Activated CD8-positive, alpha-beta T cell treated with anti-CD3 and anti-CD28 coated beads, Interleukin-2, amount 10 ng/mL, durations not matched to agents 7 days and 5 days (primary cell): ENCODE measurements at places on chromosomes 2 and 18.

DNA sequence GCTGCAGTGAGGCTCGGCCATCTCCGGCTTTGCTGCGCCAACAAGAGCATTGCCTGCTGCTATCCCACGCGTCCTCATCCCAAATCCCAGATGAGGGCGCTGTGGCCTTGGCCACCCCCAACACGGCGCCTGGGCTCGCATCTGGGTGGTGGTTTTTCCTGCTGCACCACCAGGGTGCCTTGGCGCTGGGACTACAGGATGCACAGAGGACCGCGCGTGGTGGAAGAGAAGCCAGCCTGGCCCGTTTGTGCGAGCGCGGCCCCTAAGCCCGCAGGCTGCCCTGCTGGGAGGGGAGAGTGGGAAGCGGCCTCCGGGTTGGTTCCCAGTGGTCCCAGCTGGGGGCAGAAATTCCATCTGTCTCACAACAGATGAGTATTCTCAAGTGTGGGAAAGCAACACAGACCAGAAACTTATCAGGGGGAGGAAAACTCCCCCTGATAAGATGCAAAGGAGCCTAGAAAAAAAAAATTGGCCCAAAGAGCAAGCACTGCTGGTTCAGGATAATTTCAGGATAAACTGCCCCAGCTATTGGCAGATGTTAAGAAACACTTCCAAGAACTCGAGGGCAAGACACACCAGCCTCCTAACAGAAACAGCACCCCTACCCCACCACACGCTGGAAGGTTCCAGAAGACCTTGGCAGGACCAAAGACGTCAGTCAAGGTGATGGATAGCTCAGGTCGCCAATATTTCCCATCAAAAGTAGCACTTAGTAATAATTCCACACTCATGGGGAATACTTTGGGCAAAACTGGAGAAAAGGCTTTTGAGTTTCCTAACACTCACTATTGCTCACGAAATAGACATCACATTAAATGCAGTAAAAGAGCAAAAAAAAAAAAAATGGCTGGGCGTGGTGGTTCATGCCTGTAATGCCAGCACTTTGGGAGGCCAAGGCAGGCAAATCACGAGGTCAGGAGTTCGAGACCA is 152.1 kb downstream of the PXDN start:
- DNase-seq = no peak

DNA sequence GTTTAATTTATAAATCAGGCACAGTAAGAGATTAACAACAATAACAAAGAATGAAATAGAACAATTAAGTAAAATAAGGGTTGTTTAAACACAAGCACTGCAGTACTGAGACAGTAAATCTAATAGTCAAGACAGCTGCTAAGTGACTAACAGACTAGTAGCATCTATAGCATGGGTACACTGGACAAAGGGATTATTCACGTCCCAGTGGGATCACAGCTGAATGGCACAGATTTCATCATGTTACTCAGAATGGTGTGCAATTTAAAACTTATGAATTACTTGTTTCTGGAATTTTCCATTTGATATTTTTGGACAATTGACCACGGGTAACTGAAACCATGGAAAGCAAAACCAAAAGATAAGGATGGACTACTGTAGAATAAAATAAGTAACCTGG is 161.9 kb upstream of the DAPL1 start:
- no peak for DNase-seq

- no peak for DNase-seq
Observed at GRCh38 chr2:100126897-100127401, 15.4 kb downstream of the AFF3 start.

DNA sequence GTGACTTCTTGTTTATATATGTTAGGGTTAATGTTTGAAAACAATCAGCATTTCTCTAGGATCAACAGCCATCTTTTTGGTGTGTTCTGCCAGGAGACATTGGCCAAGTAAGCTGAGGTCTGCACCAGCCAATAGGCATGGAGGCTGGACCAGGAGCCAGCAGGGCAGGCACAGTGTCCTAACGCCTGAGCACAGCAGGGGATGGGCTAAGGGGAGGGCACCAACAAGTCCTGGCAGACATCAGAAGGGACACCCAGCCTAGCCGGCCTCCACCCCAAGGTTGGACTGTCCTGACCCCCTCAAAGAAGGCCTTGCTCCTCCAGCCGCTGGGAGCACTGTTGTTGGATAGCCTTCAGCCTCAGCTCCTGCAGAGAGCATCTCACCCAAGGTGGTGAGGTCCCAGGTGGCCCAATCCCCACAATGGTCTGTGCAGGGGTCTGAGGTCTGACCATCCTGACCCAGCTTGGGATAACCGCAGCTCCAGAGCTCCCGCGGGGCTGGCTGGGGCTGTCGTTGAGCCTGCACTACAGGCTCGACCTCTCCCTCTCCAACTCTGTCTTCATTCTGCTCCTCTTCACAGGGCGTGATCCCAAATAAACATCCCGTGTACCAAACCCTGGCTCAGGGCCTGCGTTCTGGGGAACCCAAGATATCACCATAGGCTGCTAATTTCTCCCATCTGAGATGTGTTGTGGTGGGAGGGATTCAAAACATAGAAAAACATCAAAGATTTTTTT is 8.1 kb downstream of the TEX44 start:
- DNase-seq = no peak

GRCh38 chr2:27191070-27191829 is 20.6 kb upstream of the ATRAID start:
- DNase-seq = peak; percentile 69

- peak; percentile 66 for DNase-seq
Observed at GRCh38 chr2:153519257-153519875, 40.8 kb upstream of the RPRM start.

DNA sequence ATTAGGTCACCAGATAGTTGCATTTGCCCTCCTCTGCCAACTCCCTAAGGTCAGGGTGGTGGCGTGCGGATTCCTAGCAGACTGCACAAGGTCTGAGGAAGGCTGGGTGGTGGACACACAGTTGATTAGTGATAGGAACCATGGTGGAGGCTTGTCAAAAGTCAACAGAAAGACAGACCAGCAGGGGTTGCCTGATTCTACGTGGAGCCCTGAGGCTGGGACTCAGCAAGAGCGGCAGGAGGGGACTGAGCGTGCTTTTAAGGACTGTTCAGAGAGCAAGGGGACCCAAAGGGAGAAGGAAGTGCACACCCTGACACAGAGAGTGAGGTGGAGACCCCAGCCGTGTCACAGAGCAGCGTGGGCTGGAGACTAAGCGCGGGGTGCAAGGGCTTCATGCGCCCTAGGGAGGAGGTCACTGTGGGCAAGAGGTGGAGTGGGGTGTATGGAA is 513.2 kb downstream of the RNF144A start:
- peak; percentile 55 for DNase-seq

DNA sequence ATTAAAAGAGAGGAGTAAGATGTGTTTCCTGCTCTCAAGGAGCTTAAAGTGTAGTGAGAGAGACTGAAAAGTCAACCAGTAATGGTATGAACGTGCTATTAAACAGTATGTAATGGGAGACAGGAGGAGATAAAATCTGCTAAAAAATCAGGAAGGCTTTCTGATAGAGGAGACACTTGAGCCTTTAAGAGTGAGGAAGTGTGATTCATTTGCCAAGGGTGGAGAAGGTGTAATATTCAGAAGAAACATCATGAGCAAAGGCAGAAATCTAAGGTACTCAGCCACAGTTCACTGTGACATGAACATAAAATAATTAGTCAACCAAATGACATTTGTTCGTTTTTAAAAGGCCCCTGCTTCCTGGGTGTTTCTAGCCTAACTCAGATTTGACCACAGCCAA is 137.8 kb upstream of the SKOR2 start:
- no peak for DNase-seq

DNA sequence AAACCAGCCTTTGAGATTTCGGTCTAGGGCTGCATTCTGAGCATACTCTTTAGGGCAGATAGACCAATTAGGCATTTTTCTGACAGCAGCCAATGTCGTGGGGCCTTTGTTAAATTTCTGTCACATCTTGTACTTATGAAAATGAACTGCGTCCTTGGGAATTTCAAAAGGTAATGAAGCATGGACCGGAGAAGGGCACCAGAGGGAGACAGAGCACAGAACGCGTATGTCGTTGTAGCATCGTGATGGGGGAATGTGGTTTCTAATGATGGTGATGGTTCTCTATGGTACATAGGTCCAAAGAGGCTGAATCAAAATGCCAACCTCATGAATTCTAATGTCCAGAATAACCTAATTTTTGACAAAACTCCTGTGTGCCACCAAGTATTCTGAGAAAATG is 483.9 kb upstream of the CRIM1 start:
- DNase-seq = no peak

- DNase-seq = no peak
Observed at GRCh38 chr18:27270508-27270907, 85.4 kb upstream of the CHST9 start.

- no peak for DNase-seq
Observed at GRCh38 chr18:54671291-54671881, 80.3 kb downstream of the DYNAP start.

- no peak for DNase-seq
Observed at GRCh38 chr2:9360701-9361100, 62.6 kb downstream of the ITGB1BP1 start.

GRCh38 chr18:76323891-76324290 is 171.2 kb downstream of the ZNF516 start:
- DNase-seq = no peak

DNA sequence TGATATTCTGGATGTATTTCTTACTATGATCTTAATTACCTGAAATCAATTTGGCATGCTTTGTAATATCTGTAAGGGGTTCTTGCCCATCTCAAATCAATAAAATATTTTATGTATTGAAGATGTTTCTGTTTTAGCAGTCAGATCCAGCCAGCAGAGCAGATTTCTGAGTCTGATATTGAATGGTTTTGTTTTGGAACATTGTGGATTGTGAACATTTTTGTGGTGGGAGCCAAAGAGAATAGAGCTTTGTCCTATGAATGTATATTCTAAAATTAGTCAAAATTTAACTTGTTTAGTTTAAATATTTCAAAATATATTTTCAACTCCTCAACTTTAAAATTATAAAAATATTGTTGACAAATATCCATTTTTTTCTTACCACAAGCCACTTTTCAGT is 197.0 kb downstream of the UBE2E3 start:
- DNase-seq = no peak

DNA sequence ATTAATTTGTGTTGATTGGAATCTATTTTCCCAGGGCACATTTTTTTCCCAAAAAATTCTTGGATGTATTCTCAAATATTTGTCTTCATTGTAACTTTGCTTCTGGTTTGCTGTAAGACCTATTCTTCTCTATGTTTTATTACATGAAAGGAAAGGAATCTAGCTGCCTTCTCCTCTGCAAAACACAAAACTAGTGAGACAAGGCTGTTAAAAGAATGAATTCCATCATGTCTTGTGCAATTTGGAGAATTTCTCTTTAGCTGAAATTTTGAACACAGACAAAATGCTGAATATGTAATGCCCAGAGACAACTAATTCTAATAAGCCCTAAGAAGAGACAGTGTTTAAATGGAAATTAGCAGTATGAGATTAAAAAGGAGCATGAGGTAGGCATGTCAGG is 275.9 kb downstream of the CDH20 start:
- no peak for DNase-seq

GRCh38 chr2:197296835-197297234 is 13.7 kb downstream of the ANKRD44 start:
- no peak for DNase-seq

- DNase-seq = no peak
Observed at GRCh38 chr18:62389761-62390481, 64.8 kb downstream of the TNFRSF11A start.

GRCh38 chr2:217250013-217250524 is 390.2 kb upstream of the TNP1 start:
- no peak for DNase-seq

DNA sequence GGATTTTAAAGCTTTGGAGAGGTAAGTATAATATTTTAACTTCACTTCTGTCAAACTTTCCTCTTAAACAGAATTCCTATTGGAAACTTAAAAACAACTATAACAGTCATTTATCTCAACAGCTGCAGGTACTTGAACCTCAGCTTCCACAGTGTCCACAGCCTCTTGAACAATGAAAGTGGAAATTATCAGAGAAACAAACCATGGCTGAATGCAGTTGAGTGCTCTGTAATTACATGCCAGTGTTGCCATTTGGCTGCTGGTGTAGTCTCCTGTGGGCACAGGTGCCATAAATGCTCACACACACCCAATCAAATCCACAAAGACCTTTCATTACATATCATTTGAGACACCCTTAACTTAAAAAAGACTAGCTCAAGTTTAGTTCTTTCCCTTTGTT is 125.1 kb downstream of the CPS1 start:
- no peak for DNase-seq

GRCh38 chr2:208830203-208830602 is 423.6 kb downstream of the PTH2R start:
- no peak for DNase-seq

DNA sequence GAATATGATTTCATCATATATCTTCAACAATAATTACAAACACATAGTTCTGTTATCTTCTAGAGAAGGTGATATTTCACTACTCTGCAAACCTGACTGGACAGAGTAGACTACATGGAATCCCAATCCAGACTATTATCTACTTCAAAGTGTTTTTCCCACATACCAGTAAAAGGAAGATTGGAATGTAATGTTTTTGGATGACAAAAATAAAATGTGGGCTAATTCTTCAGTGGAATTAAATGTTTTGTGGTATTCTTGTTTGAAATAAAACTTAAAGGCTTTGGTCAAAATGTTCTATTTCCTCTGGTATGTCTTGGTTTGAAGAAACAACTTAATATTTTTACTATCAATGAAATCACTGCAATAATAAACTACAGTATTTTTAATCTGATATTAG is 22.1 kb downstream of the COL5A2 start:
- no peak for DNase-seq

DNA sequence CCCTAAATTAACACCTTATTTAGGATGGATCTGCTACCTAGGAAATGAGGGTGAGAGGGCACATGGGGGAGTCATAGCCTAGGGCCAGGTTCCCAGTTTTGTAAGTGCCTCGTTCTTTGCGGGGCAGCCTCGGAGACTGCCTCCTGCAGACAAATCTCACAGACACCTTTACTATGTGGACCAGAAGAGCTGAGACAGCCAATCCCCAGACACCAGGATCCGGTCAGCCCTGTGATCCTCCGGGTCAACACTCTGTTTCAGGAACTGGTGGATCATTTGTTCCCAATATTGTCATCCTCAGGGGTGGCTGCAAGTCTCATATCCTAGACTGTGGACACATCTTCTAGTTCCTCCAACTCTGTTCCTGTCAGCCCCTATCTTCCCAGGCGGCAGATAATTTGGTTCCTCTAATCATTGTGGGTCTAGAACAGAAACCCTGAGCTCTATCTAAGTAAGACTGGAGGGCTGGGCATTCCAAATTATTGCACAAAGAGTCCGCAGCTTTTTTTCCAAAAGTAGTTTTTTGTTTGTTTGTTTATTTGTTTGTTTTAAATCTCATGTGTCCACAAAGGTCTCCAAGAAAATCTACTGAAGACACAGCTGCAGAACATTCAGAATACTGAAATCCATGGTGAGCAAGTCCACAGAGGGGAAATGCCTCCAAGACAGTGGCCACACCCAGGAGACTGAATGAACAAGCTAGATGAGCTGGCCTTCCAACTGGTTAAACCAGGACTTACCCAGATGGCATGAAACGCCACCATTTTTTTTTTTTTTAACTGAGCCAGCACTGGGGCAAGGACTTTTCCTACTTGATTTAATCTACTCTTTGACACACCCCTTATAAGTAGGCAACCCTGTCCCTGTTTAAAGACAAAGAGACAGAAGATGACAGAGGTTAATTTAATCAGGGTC is 6.2 kb upstream of the GDF7 start:
- DNase-seq = no peak

- no peak for DNase-seq
Observed at GRCh38 chr18:8703092-8703709, 2.2 kb upstream of the MTCL1 start.

GRCh38 chr2:16186661-16187481 is 246.5 kb downstream of the MYCN start:
- DNase-seq = no peak
